ENCODE measurements at places on chromosomes 5 and 9.

DNA sequence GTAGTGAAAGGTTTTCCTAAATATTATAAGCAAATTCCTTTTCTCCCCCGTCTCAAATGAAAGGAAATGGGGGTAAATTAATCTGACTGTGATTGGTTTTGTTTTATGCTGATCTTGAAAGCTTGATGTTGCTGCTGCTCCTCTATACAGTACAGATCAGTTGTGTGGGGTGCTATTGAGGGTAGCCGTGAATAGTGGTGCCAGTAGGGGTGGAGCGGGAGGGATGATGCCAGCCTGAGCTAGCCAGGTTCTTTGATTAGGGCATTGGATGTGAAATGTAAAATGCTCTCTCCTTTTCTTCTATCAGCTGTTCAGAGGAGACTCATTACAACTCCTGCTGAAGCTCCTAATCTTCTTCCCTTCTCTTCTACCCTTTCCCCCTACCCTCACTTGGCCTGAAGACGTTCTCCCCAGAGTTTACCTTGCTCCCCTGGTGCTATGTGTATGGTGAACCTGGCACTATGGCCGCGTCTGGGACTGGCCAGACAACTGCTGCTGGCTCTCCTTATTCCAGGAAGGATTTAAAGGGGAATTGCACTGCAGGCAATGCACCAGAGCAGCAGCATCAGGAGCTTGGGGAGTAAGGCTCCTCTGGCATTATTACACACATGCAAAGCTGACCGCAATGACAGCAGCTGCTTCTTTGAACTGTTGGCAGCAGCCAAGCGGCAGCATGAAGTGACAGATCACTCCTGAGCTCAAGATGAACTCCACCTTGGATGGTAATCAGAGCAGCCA is 566 bp downstream of the GPR21 start:
- DNase-seq = no peak

DNA sequence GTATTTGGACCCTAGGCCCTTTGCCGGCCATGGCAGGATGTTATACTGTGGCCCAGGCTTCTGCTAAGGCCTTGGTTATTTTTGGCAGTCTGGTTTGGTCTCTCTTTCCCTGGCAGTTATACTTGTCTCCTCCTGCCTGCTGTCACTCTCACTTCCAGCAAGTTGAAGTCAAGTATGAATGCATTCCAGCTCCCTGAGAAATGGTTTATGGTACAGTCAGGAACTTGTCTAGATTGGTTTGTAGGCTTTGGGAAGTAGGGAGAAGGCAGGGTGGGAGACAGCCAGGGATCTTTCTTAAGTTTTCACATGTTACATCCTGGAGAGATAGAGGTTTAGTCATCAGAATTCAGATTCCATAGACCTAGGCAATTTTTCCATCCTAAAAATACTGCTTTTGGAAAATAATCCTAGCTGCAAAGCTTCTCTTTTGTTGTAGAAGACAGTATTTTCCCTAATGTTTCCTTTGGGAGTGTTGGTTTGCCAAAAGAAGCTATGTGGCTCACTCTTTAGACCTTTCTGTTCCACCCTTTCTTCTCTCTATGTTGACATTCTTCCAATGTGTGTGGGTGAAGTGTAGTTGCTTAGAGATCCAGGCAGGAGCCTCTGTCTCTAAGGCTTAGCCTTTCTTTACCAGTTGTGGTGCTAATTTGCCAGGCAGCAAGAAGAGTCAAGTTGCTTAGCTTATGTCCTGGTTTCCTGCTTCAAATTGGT is 2.5 kb upstream of the KDM3B start:
- DNase-seq = no peak

DNA sequence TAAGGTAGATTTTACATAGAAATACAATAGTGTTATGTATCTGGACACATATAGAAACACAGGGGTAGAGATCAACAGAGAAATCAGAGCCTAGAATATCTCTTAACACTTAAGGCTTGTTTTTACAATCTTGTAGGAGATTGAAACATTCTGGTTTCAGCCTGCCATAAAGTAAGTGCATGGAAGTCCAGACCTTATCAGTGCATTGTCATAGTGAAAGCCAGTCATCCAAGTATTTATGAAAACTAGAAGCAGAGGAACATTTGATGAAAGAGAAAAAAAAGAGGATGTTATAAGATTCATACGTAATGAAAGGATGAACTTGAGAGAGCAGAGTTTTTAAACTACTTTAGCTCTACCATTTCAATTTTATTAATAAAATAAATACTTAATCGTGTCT is 194.3 kb upstream of the TRPC7 start:
- no peak for DNase-seq

DNA sequence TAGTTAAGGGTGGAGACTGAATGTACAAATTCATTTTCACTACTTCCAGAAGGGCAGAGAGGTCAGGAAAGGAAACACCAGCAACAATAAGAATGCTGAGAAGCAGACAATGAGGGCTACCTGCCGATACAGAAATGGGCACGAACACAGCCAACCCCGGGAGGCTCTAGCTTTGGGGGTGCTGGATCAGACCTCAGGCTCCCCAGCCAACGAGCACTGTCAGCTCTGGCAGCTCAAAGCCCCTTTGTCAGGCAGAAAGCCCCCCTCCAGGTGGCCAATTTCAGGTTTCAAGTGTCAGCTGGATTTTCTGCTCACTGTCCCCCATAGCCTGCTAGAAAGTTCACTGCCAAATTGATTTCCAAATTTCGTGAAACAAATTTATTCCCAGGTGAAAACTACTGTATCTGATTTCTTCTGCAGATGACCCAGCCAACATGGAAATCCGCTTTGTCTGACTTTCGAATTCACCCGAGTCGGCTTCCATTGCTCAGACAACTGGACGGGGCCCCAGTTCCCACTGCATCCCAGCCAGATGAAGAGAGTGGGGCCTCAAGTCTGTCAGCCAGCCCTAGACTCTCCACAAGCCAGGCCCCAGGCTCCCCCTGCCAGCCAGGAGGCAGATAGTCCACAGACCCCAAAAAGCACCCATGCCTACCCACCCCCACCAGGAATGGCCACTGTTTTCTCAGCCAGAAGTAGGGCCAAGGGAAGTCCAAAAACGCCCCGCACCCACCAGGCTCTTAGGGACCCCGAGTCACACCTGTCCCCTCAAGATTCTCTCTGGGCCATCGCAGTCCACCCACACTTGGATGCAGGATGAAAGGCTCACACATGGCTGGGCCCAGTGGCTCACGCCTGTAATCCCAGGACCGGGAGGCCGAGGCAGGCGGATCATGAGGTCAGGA is 96.5 kb upstream of the PHYKPL start:
- no peak for DNase-seq

DNA sequence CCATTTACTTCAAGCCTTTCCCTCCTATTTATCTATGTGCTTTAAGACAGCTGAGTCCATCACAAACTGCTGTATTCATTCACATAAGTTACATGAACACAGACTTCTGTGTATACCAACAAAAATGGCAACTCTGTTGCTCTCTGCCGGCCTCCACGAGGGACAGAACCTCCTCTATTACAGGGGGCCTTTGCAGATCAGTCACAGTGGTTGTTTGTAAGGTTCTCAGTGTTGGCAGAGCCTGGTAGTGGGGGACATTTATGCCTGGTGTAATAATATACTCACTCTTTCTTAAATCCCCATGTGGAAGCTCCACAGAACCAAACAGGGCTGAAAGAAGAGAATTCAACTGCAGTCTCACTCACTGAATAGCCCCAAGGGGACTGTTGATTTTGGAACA is 76.5 kb downstream of the SLC1A1 start:
- no peak for DNase-seq

DNA sequence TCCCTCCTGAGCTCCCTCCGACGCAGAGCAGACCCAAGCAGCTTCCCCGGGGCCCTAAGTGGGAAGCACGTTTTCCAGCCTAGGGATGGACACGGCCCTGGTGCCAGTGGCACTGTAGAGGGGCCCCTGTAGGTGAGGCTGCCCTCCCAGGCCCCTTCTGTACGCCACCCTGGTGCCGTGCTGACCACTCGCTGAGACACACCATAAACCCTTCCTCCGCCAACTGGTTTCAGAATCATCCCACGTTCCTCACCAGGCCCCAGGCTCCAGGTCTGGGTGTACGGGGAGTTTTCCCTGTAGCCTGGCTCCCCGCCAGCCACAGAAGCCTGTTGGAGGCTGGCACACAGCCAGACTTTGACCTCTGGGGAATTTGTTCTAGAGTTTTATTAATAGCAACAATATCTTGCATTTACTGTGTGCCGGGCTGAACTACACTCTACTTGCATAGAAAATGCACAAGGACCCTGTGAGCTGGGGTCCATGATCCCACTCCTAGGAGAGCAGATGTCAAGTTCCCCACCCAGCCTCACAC is 18.2 kb upstream of the WDR38 start:
- DNase-seq = no peak

- no peak for DNase-seq
Measured at GRCh38 chr9:89496645-89497256, 1.2 kb downstream of the SEMA4D start.

- no peak for DNase-seq
Measured at GRCh38 chr5:16508730-16509531, 43.3 kb upstream of the ZNF622 start.

- DNase-seq = no peak
Measured at GRCh38 chr9:33187519-33188218, 20.5 kb upstream of the B4GALT1 start.

DNA sequence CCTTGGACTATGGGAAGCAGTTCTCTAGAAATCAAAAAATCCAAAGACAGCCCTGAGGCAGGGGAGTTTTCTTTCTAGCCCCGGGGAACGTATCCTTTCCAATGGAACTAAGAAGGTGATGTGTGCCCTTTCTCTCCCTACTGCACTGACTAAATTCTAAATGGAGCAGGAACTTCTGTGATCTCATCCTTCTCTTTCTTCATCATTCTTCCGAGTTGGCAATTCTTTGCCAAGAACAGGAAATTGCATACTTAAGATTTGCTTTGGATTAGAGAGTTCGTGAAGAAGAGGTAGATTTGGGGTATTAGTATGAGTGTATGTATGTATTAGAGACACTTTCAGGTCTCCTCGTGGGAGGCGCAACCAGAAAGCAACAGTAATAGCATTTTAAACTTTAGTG is 178.0 kb upstream of the PIK3R1 start:
- DNase-seq = no peak

GRCh38 chr5:170985486-170985885 is 123.7 kb downstream of the RANBP17 start:
- no peak for DNase-seq

GRCh38 chr5:93607367-93608258 is 24.6 kb downstream of the NR2F1 start:
- DNase-seq = no peak

Data from activated T-helper 2 cell treated with anti-CD3 and anti-CD28 coated beads, Interferon-gamma antibody, Interleukin-2, Interleukin-4, amounts not matched to agents 10 μg/mL and 5 μg/mL and 100 μg/mL, durations not matched to agents 14 hours and 24 hours and 36 hours (primary cell).